ENCODE measurements at places on chromosomes 12 and 14.

DNA sequence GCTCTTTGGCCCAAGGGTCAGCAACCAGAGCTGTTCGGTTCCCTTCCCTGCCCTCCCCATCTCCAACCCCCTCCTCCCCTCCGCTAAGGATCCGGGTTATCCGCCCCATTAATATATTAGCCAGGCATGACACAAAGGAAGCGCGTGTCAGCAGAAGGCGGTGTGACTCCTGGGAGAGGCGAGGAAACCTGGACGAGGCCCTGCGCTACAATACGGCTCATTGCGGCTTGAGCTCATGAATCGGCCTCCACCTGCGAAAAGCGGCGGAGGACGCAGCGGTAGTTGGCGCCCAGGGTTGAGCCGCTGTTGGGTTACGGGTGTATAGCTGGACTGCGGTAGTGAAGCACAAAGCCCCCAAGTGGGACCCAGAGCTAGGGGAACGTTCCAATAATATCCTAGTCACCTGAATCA lies 9.9 kb downstream of the FOXA1 start:
- DNase-seq = no peak

GRCh38 chr12:18895946-18896345 lies 158.0 kb downstream of the CAPZA3 start:
- DNase-seq = no peak

- DNase-seq = no peak
Observed at GRCh38 chr12:84910549-84911241, 1.9 kb downstream of the SLC6A15 start.

- DNase-seq = no peak
Observed at GRCh38 chr12:120495186-120495730, 655 bp upstream of the DYNLL1 start.

GRCh38 chr12:117124421-117125271 lies 25.4 kb upstream of the TESC start:
- DNase-seq = no peak

- DNase-seq = no peak
Observed at GRCh38 chr12:23887055-23887835, 62.2 kb downstream of the SOX5 start.

DNA sequence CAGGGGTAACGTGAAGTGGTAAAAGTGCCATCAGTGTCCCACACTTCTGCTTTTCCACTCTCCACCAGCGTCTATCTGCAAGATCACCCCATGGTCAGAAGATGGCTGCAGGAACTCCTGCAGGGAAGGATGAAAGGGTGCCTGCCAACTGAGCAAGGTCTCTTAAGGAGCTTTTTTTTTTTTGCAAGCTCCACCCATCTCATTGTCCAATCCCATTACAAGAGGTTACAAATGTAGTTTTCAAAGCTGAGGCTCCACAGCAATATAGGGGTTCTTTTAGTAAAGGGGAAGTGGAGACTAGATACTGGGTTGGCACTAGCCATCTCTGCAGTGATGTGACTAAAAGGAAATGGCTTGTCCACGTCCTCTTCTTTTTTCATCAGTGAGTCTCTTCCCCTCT lies 5.9 kb upstream of the BHLHE41 start:
- no peak for DNase-seq

DNA sequence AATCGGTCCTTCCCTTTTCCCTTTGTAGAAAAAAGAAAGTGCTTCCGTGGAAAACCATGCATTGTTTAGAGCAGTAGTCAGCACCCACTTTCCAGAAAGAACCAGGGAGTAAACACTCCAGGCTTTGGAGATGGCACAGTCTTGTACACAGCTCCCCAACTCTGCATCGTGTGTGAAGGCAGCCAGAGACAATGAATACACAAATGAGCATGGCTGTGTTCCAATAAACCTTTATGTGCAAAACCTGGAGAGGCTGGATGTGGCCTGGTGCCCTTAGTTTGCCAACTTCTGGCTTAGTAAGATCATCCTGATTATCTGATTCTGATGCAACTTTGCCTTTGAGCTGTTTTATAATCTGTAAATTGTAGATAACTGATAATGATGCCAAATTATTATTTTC lies 463.4 kb upstream of the TMEM132C start:
- DNase-seq = no peak

DNA sequence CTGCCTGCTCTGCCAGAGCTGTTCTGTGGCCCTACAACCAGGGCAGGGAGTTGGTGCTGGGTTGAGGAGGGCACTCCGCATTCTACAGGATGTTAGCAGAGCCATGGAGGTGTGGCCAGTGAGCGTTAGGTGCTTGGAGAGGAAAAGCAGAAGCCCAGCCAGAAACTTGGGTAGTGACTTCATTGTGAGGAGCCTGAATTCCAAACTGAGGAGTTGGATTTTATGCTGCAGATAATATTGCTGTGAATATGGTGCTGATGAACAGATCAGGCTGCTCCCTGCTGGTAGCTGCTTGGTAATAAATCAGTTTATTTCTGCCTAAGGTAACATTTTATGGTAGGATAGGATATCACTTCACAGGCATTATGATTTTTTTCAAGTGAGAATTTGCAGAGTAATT lies 7.1 kb upstream of the CCDC175 start:
- DNase-seq = no peak

- peak; percentile 13 for DNase-seq
Observed at GRCh38 chr12:38921025-38921677, 15.8 kb upstream of the CPNE8 start.

- DNase-seq = no peak
Observed at GRCh38 chr12:19794116-19794515, 354.8 kb downstream of the AEBP2 start.

DNA sequence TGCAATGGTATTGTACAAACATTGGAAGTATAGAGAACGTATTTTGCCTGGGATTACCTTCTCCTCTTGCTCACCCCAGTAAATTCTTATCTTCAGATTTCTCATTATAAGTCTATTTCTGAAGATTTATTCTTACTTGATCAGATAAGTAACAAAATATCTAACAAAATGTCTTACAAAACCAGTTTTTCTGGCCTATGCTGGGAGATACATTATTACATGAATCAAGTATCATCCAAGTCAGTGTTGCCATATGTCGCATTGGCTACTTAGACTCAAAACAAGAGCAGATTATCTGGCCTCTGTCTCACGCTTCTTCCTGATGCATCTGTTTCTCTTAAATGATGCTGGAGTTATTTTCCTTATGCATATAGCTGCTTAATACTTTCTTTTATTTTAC lies 408.5 kb downstream of the CCER1 start:
- DNase-seq = no peak

DNA sequence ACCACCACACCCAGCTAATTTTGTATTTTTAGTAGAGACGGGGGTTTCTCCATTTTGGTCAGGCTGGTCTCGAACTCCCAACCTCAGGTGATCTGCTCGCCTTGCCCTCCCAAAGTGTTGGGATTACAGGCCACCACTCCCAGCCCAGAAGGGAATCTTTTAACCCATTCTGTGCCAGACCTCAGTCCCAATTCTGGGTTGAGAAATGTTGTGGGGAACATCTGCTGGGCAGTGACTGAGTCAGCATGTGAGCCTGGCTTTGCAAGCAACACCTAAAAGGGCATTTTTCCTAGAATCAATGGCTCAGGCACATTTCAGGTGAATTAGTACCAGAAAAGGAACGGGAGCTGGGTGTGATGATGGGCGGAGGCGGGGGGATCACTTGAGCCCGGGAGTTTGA lies 7.6 kb upstream of the SPATS2 start:
- DNase-seq = no peak
